ENCODE measurements at places on chromosomes 5 and 9.
A peak's percentile ranks its signal among the peaks of the same experiment; 100 is the strongest.

- DNase-seq = peak; percentile 88
Measured at GRCh38 chr5:10235350-10235749, 14.3 kb downstream of the ATPSCKMT start.

GRCh38 chr9:133154097-133154989, 9.4 kb downstream of the GBGT1 start:
- DNase-seq = no peak

DNA sequence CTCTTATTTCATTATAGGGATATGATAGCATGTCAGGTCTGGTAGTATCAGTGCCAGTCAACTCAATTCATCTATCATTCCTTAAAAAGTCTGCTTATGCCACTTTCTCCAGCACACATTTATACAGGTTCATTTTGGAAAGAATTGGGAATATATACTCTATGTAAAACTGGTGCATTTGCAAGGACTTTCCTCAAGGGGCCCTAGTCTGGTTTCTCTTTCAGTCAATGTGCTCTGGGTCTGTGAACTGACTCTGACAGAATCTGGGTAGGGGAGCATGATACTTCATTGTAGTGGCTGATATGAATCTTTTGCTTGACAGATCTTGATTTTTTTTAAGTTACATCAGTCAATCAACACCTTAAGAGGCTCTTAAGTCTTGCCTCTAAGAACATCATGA, 313.9 kb downstream of the HTR1A start:
- no peak for DNase-seq

- peak; percentile 48 for DNase-seq
Measured at GRCh38 chr5:115961381-115962238, 665 bp upstream of the LVRN start.

- DNase-seq = no peak
Measured at GRCh38 chr5:157189223-157189622, 8.6 kb downstream of the ITK start.

DNA sequence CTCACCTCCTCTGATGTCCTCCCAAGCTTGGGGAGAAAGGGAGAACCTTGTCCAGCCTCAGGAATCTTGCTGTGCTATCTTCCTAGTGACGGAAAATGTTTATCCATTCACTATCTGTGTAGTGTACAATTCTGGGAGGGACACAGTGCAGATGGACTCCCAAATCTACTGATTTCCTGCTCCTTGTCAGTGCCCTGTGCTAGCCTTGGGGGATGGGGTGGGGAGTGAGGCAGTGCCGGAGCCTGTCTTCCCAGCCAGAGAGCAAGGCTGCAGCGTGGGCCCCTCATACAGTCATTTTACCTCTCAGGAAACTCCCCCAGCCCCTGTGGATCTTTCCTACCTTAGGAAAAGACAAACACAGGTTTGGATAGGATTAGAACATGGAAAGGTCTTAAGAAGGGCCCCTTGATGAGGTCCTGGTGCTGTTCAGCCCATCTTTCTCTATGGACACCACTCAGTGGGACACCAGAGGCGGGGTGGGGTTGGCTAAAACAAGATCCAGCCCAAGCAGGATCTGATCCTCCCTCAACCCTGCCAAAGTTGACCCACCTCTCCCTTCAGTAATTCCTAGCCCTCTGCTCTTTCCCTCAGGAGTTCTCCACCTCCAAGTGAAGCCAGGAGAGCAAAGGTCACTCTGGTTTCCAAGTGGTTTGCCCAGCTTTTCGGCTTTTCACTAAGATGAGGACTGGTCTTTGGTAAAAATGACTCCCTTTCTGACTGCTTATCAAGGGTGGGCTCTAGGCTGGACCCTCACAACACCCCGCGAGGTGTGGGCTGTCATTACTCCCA, 3.4 kb downstream of the DOLK start:
- no peak for DNase-seq

DNA sequence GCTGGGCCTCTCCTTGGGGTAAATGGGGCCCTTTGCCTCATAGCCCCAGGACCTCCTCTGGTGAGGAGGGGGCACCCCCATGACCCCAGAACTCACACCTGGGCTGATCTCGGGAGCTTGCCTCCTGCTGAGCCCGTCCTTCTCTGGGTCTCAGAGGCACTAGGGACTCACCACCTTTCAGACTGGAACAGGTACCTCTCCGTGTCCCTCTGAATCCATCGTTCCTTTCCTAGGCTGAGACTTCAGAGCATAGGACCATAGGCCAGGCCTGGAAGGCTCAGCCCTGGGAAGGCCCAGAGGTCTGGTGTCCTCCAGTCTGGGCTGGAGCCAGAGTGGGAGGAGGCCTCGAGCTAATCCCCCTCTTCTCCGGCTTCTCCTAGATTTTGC, 97.9 kb downstream of the CACNA1B start:
- DNase-seq = no peak

DNA sequence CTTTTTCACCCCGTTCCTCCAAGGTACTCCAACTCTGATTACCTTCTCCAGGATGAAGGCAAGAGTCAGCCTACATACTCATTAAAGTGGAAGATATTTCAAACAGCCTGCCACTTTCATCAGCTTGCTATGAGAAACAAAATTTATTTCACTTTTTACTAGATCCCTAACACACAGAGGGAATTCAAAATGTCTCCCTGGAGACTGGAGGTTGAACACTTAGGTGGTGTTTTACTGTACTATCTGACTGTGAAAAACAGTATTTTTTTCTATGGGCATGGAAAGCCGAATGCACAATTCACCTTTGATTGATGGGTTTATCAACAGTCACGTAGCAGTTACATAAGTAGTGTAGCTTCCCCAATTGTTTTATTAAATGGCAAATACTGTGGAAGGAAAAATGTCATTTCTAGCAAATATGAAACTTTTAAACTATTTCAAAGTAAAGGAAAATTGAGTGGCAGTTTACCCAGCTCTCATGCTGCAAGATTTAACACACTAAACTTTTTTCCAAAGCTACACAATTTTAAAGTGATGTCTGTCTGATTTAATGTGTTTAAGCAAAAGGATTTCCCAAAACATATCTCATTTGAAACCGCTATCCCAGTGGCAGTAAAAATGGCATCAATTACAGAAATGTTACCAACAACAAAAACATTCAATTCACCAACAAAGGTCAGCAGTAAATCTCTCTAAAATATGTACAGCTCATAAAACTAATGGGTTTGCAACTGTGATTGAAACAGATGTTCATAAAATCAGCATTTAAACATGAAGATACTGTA, 125.0 kb upstream of the TLE4 start:
- DNase-seq = no peak

- DNase-seq = peak; percentile 67
Measured at GRCh38 chr9:110131499-110131898, 76.5 kb downstream of the C9orf152 start.

DNA sequence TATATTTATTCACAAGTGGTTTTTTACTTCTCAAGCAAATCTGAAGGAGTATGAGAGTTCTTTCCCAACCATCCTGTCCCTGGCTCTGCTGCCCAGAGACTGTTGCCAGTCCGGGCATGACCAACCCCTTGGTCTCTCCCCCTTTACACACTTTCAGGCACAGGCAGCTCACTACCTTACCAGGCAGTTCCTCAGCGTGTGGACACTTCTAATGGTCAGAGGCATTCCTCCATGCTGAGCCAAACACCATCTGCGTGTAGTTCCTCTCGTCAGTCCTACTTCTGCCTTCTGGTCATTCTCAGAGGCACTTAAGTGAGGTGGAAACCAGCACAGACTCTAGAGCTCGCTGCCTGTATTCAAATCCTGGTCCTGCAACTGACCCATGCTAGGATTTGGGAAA, 56.1 kb downstream of the TSTD2 start:
- DNase-seq = no peak

DNA sequence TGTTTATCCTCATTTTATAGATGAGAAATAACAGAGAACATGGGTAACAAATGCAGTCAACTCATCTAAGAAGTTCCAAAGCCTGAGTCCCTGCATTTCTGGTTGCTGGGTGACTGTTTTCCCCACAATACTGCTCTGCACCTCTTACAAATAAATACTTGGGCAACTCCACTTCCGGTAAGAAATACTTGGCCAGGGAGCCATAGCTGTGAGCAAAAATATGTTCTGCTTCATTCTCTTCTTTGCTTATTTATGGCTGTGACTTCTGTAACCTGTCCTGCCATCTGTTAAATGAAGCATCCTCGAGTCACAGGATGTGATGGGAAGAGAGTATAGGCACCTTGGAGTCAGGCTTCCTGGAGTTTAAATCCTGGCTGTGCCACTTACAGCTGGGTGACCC, 49.9 kb downstream of the GDNF start:
- peak; percentile 69 for DNase-seq

DNA sequence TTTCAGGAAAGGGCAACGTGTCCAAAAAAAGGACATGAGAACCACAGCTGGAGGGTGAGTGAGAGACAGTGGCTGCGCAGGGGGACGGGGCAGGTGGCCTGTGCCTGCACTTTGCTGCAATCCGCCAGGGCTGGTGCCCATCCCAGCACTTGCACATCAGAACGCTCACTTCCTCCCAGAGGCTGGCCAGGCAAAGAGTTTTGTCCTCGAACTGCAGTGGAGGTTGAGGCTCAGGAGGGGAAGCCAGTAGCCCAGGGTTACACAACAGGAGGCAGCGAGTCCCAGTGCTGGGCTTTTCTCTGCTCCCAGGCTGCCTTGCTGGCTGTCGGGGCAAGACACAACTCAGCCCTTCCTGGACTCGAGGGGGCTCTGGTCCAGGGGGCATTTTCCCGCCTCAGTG, 33.1 kb downstream of the CRB2 start:
- no peak for DNase-seq

DNA sequence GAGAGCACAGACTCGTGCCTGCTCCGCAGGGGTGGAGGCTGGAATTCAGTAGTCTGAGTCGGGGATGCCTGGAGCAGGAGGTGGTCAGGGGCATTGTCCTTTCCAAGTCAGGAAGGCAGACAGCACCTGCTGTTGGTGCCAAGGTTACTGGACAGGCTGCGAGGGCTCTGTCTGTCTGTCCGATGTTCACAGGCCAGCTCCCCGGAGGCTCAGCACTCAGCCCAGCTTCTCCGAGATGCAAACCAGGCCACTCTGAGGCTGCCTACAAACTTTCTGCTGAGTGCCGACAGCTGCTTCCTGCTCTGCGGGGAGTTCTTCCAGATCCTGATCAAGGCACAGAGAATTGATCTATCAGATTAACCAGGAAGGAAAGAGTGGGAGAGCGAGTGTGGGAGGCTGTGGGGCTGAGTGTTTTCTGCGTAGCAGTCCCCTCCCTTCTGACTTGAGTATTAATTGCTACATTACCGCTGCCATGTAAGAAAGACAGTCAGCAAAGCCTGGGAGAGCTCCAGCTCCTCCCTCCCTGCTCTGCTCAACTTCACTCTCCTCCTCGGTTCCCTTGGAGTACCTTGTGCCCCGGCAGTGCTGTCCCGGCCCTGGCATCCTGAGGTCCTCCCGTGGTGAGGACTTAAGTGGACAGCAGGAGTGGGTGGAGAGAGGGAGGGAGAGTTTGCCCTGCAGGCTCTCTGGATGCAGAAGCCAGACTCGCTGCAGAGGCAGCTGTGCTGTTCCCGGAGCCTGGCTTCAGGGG, 36.0 kb downstream of the KCNMB1 start:
- no peak for DNase-seq

DNA sequence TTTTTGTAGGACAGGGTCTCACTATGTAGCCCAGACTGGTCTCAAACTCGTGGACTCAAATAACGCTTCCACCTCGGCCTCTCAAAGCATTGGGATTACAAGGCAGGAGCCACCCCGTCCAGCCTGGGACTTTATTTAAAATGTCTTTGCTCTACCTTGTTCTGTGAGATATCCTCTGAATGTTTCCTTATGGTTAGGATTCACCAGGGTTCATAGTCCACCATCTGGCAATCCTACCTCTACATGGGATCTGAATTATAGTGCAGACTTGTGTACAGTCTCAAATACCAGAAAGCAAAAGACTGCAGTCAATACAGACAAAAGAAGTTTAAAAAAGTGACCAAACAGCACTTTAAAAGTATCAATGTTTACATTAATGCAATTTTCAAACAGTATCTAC, 10.1 kb downstream of the ISCA1 start:
- DNase-seq = no peak

DNA sequence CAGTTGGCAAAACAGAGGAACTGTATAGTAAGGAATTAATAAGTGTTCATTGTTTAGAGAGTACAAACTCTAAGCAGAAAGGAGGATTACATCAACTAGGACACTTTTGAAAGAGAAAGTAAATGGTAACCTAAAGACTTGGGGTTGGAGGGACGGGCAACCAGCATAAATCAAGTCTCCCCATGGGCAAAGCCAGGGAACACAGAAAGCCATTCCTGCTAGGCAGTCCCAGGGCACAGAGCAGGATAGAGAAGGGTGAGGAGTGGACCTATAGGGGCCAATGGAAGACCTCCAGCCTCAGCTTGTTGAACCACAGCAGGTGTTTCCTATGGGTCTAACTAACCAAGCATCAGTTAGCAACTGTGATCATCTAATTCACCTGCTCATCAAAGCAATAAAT, 9.2 kb upstream of the ERAP1 start:
- DNase-seq = no peak

GRCh38 chr9:12740845-12741244, 34.0 kb upstream of the LURAP1L start:
- peak; percentile 27 for DNase-seq

- no peak for DNase-seq
Measured at GRCh38 chr5:95928724-95929253, 32.9 kb downstream of the ELL2 start.

DNA sequence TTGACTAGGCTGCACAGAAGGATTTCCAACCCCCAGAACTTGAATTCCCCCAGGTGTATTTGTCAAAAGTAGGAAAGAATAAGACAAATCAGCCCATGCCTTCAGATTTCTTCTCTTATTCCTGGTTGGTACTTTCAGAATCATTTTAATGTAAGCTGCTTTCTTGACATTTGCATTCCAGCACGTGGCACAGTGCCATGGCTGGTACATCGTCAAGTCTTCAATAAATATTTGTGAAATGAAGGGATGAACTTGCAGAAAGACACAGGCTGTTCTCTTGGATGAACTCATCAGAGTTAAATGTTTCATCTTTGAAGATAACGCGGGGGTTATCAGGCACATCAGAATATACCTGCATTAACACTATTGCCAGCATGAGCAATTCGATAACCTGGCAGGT, 14.5 kb downstream of the KCNIP1 start:
- no peak for DNase-seq

DNA sequence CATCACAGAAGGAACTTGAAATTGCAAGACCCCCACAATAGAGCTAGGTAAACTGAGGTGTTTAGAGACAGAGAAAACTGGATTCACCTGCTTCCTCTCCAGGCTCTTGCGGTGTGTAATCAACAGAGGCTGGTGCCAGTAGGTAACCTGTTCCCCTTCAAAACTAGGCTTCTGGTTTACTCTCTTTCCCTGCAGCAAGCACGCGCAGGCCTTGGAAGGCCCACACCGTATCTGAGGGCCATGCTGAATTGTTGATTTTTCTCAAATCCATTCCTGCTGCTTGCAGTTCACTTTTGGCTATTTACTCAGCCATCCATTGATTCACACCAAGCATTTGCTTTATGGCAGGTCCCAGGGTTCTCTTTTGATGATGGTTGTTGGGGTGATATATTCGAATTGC, 667 bp upstream of the FRRS1L start:
- DNase-seq = no peak

- peak; percentile 73 for DNase-seq
Measured at GRCh38 chr9:113963017-113963620, 87.0 kb downstream of the ZNF618 start.

GRCh38 chr9:12544700-12545099, 148.5 kb upstream of the TYRP1 start:
- DNase-seq = no peak
